Hypothalamus (tissue), 51 donors: ENCODE measurements at places on chromosomes 4 and X.

DNA sequence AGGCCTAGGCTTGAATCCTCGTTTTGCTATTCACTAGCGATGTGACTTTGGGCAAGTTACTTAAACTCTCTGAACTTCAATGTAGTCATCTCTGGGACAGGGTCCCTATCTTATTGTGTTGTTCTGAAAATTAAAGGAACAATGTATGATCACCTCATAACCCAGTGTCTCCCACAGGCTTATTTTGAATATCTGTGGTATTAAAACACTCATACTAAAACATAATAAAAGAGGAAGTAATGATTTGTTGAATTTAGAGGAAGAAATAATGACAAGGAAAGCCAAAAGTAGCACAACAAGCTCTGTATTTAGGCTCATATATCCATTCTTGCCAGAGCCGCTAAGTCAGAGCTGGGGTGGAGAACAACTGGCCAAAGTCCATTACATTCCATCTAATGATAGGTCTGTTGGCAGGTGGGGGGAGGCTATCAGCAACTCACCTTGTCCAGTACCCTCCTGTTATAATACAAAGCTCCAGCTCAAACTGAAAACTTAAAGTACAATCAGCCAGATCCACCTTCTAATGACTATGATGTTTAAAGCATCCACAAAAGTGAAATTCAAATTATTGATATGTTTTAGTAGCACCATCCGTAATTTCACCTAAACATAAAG lies 64.5 kb upstream of the LSM6 start:
- DNase-seq: no peak

DNA sequence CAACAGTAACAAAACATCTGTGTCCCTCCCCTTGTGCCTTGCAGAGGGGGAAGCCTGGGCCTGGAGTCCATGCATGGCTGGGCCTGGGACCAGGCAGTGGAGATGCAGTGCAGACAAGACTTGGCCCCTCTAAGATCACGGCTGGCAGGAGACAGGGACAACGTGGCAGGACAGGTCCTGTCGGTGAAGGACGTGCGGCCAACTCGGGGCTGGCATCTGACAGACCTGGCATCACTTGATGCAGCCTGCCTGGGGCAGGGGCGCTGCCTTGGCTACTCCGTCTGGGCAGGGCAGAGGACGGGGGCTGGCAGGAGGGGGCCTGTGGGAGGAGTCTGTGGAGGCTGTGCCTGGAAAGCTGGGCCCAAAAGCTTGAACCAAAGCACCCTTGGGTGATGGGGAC lies 112.1 kb downstream of the CPZ start:
- no peak for DNase-seq

DNA sequence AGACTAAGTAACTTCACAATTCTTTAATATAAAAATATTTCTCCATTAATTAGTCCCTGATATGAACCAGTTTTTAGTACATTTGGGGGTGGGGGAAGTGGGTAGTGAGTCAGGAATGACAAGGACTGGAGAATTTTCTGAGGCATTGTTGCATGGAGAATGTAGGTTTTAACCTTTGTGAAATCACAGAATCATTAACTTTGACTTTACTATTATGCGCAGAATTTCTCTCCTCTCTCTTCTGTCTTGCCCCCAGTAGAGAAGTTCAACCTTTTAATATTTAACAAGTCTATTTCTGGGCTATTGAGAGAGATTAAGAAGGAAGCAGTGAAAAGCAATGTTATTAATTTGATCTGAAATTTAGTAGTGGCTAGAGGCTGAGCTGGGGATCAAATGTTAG lies 597.0 kb downstream of the PCDH18 start:
- no peak for DNase-seq

DNA sequence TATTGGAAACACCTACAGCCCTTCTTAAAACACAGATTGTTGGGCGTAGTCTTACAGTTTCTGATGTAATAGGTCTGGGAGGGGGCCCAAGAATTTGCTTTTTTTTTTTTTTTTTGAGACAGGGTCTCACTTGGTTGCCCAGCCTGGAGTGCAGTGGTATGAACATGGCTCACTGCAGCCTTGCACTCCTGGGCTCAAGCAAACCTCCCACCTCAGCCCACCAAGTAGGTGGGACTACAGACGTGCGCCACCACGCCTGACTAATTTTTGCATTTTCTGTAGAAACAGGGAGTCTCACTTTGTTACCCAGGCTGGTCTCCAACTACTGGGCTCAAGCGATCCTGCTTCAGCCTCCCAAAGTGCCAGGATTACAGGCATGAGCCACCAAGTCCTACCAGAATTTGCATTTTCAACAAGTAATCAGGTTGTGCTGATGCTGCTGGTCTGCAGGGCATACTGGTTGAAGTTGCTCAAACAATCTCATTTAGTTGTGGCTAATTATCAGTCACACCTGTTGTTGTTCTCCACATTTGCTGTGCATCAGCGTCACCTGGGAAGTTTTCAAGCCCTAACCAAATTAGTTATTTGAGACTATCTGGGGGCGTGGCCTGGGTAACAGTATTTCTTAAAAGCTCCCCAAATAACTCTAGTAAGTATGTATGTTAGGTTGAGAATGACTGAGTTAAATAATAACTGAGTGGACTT lies 14.0 kb downstream of the TMEM154 start:
- no peak for DNase-seq
